ENCODE measurements at places on chromosomes 12 and 14.

GRCh38 chr12:76967181-76967885 lies 88.5 kb upstream of the CSRP2 start:
- DNase-seq, result no peak

DNA sequence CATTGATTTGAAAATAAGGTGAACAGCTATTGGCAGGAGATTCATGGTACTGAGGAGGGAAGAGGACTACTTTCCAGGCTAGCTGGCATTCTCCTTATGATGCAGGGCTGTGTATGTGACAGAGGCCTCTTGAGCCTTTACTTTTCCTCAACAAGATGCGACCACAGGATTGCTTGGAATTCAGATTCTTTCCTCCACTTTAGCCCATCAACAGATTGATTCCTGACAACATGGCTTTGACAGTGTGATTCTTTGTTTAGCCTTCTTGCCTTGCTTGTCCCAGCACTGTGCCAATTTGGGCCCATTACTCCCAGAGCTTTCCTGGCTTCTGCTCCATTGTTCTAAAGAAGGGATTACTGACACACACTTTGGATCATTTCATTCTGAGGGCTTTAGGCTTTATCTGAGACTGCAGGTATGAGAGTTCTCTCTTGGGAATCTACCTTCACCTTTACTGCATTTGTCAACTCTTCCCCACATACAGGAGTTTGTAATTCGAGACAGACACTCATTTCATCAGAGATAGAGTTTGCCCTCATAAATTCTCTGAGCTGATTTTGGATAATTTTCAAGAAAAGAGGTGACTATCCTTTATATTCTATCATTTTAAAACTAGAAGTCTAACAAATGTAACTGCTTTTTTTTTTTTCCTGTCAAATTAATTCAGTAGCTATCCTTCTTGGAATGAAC lies 206.4 kb upstream of the GZMB start:
- DNase-seq, result no peak

GRCh38 chr12:77940011-77940423 lies 109.3 kb downstream of the NAV3 start:
- no peak for DNase-seq

DNA sequence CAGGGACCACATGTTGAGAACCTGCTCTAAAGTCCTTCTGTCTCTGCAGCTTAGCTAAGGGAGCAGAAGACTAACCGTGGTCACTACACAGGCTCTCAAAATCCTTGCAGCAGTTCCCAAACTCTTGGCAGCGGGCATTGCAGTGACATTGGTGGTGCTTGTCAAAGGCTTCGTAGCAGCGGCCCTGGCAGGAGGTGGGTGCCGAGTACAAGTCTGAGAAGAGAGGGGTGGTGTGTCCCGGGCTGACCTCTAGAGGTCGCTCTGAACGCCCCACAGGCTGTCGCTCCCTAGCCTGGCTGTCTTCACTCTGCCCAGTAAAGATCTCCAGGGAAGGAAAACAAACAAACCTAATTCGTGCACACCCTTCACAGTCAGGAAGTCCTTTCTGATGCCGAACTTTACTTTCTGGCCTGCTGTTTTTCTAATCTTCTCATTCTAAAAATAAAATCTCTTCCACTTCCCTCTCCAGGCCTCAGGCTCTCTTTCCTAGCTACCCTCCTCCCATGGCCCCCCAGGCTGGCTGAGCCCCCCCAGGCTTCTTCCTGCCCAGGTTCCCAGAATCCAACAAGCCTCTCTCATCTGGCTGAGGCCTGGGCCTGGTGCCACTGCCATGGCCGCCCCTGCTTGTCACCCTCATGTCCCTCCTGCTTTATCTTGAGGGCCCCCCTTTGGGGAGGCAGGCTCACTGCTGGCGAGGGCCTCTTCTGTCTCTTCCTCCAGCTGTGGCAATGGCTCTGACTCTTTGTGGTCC lies 7.7 kb downstream of the ENDOU start:
- DNase-seq, result no peak

GRCh38 chr12:1841586-1842182 lies 21.3 kb downstream of the LRTM2 start:
- no peak for DNase-seq

DNA sequence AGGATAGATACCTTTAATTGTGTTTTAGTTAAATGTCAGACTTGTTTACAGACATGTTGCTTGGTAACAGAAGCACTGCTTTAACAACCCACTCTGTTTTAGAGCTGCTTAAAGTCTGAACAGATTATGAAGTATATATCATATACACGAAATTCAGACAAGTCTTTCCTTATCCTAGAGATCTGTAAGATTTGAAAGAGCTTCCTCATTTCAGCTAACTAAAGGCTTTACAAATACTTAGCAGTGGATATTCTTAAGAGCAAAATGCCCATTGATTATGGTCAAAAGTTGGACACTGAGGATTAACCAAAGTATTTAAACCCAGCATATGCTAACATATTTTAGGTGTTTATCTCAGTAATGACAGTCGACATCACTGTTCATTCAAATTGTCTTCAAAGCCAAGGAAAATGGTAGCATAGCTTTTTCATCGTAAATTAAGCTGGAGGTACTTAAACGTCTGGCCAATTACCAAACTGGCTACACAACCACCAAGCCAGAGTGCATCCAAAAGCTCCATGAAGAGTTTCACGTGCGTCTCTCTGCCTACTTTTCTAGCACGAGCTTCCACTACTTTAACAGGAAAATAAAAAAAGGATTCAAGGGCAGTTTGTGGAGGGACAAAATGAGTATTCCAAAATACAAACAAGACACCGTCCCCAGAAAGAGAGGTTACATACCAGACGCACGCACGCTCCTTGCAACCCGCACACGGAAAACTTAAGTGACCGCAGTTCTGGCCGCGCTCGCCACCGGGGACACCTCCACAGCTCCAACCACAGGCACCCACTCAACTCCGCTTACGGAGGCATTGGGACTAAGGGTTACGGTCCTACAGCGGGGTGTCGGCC lies 565 bp downstream of the CEP83 start:
- no peak for DNase-seq

DNA sequence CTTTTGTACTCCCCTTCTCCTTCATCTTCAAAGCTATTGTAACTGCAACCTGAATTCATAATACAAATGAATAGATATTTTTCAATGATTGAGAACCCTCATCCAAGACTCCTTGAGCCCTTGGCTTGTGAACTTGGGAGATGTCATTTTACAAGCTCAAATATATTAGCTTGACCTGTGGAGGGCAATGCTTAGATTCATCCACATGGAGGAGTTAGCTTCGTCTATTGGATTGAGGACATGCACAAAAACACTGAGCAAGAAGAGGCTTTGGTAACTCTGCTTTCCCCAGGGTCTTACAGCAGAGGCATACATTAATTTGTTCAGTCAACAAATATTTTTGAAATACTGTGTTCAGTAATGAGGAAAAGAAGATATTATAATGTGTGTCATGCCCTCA lies 101.1 kb downstream of the OTOGL start:
- no peak for DNase-seq

GRCh38 chr12:4026517-4026916 lies 153.3 kb upstream of the PARP11 start:
- no peak for DNase-seq

- DNase-seq, result no peak
Measured at GRCh38 chr14:37023875-37024565, 148.4 kb downstream of the SLC25A21 start.

DNA sequence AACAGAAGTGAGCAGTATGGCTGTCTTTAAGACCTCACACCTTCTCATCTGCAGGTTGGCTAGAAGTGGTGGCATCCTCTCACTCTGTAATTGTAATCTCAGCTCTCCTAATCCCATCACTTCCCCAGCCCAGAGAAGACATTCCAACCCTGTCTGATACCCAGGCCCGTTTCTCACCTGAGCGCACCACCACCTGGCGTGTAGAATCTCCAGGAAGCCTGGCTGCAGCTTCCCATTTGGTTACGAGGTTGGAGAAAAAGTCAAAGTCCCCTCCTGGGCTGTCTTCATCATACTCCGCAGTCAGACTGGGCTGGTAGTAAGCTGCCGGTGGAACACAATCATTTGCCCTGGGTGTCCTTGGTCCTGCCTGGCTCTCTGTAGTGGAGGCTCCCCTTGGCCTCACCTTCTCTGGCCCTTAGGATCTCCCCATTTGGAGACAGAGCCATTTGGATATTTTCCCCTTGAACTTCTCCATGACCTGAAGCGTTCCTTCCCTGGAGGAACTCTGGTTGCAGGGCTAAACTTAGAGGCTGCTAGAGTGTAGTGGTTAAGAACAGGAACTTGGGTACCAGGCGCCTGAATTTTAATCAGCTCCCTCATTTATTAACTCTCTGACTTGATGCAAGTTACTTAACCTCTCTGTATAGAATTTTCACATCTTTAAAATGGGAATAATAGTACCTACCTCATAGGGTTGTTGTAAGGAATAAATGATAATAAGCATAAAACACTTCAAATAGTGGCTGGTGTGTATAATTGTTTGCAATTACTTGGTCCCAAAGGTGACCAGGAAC lies 1.8 kb downstream of the SDR39U1 start:
- DNase-seq, result no peak

- DNase-seq, result no peak
Measured at GRCh38 chr12:91367234-91367849, 184.7 kb upstream of the DCN start.

- no peak for DNase-seq
Measured at GRCh38 chr12:124851342-124851741, 12.3 kb downstream of the SCARB1 start.

DNA sequence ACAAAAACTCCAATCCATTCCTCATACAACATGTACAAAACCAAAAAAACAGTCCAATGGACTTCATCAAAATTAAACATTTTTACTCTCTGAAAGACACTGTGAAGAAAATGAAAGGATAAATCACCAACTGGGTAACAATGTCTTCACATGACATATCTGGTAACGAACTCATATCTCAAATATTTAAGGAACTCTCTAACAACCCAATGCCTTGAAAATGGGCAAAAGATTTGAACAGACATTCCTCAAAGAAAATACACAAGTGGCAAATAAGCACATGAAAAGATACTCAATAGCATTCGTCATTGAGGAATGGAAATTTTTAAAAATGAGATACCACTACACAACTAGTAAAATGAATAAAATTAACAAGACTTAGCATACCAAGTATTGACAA lies 198.7 kb upstream of the RASSF8 start:
- no peak for DNase-seq

GRCh38 chr14:68210729-68211299 lies 391.2 kb downstream of the RAD51B start:
- no peak for DNase-seq

- DNase-seq, result no peak
Measured at GRCh38 chr12:124750787-124751471, 112.7 kb downstream of the SCARB1 start.

- no peak for DNase-seq
Measured at GRCh38 chr14:38851111-38851510, 251.9 kb downstream of the SEC23A start.

- DNase-seq, result no peak
Measured at GRCh38 chr12:127101076-127101475, 1165.9 kb upstream of the TMEM132C start.

GRCh38 chr12:58967561-58967960 lies 47.3 kb upstream of the LRIG3 start:
- DNase-seq, result no peak

DNA sequence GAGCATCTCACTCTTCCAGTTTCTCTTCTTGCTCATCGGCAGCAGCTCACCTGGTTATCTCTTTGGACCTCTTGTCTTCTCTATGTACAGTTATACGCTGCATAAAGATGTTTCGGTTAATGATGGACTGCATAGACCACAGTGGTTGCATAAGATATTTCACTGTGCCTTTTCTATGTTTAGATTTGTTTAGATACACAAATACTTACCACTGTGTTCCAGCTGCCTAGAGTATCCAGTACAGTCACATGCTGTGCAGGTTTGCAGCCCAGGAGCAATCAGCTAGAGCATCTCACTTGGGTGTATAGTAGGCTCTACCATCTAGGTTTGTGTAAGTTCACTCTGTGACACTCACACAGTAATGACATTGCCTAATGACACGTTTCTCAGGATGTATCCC lies 57.6 kb downstream of the FBXL14 start:
- no peak for DNase-seq

DNA sequence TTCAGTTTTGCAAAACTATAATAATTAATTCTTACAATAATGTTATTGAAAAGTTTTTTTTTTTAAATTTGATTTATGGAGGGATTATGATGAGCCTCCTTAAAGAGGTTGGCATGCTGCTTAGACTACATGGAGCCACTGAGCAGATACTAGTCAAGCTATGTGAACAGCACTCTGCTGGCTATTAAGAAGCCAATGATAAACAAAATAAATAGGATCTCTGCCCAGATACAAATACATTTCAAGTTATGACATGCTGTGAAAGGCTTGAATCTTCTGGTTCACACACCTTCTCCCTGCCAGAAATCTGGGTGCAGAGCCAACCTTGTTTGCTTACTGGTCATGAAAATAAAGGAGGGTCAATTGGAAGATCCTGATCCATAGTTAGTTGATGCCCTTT lies 107.4 kb upstream of the NAV3 start:
- DNase-seq, result no peak

GRCh38 chr14:33938131-33938949 lies 12.5 kb downstream of the EGLN3 start:
- no peak for DNase-seq

GRCh38 chr14:85402569-85403162 lies 127.3 kb upstream of the FLRT2 start:
- DNase-seq, result no peak

DNA sequence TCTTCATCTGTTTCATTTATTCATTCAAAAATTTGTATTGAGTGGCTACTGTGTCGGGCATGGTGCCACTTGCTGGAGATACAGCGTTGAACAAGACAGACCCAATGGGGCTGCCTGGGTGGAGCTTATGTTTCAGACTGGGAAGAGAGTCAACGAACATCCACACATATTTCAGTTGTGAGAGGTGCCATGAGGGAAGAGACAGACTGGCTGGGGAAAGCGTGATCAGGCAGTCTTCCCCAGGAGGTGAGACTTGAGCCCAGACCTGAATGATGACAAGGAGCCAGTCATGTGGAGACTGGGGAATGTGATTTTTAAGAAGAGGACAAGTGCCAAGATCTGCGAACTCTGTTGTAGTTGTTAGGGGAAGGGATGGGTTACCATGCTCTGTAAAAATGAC lies 12.2 kb downstream of the BICD1 start:
- DNase-seq, result no peak

DNA sequence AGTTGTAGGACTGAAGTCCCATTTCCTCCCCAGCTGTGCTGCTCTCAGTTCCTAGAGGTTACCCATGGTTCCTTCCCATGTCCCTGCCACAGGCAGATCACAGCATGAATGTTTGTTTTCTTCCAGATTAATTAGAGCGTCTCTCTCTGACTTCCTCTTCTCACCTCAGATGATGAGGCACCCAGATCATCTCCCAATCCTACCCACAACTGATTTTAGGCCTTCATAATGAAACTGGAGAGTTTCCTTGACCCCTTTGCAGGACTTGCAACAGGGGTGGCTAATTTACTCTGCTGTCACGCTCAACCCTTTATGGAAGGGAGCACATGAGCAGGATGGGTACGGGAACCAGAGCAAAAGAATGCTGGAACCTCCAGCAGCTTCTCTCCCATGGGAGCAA lies 32.1 kb upstream of the TXNRD1 start:
- no peak for DNase-seq
